ENCODE measurements at places on chromosomes 4 and X. TPM values are rescaled to one million over a fixed set of nuclear protein-coding genes. Genes with fewer than 3 reads are reported as not detected.
A peak's percentile ranks its signal among the peaks of the same experiment; 100 is the strongest.

DNA sequence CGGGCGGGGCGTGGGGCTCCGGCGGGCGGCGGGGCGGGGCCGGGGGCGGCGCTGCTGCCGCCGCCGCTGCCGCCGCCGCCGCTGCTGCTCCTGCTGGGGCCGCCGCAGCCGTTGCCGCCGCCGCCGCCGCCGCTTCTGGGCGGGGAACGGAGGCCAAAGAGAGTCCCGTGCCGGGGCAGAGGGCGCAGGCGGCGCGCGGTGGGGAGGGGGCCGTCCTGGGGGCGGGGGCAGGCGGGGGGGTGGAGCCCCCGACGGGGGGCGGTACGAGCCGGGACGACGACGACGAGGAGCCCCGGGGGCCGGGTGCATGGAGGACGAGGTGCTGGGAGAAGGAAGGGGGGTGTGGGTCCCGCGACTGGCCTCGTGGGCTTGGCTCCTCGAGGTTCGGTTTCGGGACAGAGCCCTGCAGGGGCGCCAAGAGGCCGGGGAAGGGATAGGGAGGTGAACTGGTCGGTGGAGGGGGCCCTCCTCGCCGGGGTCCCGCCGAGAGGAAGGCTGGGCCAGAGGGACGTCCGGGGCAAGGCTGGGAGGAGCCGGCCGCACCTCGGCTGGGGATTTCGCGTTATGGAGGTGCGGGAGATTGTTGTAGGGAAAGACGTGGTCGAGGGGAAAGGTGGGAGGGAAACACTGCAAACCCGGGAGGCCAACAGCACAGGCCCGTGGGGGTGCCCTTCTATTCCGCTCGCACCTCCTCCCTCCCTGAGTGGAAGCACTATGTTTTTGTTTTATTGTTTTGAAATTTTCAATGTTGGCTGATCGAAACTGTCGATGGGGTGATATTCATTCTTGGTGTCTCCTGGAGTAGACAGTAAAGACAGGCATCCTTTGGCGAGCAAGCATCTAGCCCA, 1.9 kb downstream of the BCORL1 start:
- no peak for DNase-seq

ARHGEF6 gene
- 14.3 TPM for polyA plus RNA-seq

DNA sequence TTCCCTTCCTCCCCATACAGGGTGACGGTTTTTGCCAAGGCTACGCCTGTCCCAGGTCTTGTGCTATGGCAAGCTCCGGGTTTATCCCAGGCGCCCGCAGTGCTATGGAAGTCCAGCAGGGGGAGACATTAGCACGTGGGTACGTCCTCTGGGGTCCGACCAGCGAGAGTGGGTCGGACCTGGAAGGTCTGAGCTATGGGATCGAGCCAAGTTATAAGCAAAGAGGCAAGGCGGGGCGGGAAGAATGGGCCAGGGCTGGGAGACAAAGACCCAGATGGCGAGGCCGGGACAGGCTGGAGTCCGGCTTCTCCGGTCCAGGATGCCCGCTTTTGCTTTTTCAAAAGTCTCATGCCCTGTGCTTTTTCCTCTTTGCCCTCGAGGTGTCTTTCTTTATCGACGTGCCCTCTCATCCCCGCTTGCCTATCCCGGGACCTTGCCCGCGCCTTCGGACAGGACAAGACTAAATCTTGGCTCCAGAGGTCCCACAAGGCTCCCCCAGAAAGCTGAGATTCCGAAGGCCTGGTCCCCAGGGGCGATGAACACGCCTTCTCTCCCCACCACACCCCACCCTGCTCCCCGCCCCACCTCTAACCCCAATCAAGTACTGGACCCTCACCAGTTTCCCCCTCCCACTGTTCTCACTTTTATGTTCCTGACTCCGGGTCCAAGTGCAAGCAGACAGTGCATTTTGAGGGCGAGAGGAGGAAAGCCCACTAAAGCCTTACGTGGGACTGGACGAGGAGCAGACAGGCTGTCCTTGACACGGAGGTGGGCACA, 785 bp upstream of the EFNB1 start:
- peak; percentile 63 for DNase-seq

- DNase-seq, result no peak
Measured at GRCh38 chrX:122238801-122239200, 945.3 kb upstream of the GRIA3 start.

SMR3A gene
- polyA plus RNA-seq, result not detected

DNA sequence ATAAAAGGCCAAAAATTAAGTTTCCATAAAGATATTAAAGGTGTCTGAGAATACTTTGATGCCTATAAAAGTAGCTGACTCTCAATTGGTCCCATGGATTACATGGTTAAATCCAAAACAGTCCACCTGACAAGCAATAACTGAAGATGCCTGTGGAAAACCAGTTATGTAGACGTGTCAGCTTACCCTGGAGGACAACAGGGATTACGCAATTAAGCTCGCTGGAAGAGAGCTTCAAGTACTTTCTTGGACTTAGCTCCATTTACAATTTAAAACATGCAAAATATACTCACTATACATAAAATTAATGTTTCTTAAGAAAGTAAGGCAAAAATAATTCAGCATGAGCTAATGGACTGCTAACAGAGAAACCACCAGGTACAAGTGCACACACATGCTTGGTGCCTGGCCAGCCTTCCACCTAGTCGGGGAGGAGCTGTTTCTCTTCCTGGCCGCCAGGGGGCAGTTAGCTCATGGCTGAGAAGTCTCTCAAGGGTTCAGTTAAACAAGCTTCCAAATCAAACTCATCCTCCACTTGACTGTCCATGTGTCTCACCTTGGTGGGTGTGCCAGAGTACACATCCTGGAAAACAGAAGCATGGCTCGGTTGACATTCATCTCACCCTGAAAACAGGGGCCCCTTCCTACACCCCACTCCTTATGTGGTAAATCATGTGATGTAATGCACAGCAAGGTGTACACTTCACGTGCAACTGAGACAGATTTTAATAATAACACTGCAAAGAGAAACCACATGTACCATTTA, 9.2 kb upstream of the FAM53A start:
- DNase-seq, result no peak

DNA sequence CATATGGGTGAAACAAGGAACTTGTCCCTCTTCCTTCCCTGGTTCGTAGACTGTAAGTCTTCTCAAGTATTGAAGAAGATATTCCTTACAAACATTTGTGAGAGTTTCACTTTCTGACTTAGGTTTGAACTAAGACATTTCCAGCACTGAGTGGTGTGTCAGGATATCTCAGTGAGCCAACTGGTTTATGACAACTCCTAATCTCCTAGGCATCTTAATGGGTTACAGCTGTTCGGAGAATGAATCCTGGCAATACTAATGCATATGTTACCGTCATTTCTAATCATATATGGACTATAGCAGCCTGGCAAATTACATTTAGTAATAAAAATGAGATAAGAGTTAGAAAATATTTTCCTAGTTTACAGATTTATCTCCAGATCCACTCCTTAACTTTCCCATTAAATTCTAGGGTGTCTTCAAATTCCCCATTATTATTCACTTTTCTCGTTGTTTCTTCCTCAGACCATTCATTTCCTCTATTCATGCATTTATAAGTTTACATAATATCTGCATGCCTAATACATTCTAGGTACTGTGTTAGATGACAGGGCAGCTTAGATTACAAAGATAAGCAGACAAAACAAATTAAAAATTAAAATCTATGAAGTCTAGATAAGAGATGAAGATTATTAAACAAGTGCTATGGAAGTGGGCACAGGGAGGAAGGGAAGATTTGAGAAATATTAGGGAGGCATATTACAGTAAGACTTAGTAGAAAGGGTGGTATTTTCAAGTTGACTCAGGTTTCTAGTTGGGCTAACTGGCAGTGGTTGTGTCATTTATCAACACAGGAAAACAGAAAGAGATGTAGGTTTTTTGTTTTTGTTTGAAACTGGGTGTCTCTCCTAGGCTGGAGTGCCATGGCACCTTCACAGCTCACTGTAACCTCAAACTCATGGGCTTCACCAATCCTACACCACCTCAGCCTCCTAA, 173.9 kb downstream of the WDFY3 start:
- no peak for DNase-seq

MUC7 gene
- polyA plus RNA-seq, result 0.14 TPM

HSFX1 gene
- polyA plus RNA-seq, result 1.9 TPM

GRCh38 chrX:10841579-10841978, 221.2 kb upstream of the MID1 start:
- DNase-seq, result no peak

DNA sequence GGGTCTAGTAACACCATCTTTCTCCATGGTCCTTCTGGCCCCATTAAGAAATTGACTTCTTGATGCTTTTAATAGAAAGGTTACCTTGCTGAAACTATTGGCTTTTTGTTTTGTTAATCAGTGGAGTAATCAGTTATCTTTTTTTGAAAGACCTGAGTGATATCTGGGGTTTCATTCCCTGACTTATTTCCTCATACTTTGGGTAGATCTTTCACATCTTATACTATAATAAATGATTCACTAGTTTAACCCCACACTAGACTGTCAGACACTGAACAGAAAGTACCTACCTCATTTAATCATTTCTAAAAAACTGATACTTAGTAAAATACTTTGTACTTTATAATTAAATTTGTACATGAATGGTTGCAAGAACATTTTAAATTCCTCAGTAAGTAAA, 1021.1 kb downstream of the STIM2 start:
- DNase-seq, result no peak

CLNK gene
- 1.1 TPM for polyA plus RNA-seq

IL15 gene
- 2.0 TPM for polyA plus RNA-seq

DNA sequence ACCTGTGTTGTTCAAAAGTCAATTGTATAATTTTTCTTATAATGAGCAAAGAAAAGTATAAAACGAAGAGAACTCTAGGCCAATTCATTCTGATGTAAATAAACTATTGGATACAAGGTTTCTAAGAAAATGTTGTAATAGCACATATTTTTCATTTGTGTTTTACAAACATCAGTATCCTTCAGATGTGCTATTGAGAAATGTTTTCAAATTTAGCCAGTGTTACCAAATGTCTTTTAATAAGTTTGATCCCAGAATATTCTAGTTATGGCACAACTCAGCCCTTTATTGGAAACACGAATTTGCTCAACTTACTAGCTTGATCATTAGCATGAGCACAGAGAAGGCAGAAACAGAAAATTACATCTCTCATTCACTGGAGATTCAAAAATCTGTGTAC, 319.3 kb downstream of the IL15 start:
- no peak for DNase-seq

DNA sequence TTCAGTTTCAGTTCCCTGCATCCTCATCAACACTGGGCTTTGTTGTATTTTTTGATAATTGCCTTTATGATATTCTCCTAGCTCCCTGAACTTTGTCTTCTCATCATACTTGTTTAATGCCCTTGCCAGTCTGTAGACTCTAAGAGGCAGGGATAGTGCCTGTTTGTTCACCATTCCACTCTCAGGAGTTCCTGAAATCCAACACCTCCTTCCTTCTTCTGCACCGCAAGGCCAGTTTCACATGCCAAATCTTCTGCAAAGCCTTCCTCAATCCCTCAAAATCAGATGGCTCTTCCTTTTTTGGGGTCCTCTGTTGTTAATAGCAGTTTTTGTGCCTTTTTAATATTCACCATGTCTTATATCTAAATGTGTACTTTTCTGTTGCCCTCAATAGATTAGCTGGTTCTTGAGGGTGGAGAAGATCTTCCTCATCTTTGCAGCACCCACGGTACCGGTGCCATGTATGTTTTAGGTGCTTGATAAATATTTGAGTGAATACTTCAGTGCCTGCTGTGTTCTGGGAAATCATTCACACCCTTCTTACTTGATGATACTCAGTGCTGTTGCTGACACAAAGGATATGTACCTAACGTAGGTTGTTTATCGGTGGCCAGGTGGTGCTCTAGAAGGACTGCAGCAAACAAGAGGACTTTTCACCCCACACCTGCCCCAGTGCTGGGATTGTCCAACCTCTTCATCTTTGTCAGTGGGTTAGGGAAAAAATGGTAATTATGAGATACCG, 85.3 kb upstream of the LIMCH1 start:
- no peak for DNase-seq

- DNase-seq, result no peak
Measured at GRCh38 chrX:2320580-2321327, 180.0 kb downstream of the DHRSX start.

OPRPN gene
- not detected for polyA plus RNA-seq

SPANXB1 gene
- not detected for polyA plus RNA-seq

DNA sequence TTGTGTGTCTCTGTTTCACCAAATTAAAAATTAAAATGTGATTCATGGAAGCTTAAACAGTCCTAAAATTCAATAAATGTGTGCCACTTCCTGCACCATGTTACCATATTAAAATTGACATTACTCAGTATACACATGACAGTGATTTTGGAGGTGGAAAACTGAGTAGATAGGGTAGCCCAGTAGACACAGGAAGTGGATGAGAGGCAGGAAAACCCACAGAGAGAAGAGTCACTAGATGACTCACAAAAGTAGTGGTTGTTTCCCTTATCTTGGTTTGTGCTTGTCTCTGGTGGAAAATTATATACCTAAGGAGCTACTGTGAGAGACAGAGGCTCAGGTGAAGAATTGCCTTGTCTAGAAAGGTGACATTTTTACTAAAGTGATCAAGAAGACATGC, 375.8 kb upstream of the CXorf51B start:
- DNase-seq, result no peak

SYN1 gene
- 5.6 TPM for polyA plus RNA-seq

ASMT gene
- not detected for polyA plus RNA-seq

COX7B2 gene
- not detected for polyA plus RNA-seq

GAGE1 gene
- not detected for polyA plus RNA-seq

DNA sequence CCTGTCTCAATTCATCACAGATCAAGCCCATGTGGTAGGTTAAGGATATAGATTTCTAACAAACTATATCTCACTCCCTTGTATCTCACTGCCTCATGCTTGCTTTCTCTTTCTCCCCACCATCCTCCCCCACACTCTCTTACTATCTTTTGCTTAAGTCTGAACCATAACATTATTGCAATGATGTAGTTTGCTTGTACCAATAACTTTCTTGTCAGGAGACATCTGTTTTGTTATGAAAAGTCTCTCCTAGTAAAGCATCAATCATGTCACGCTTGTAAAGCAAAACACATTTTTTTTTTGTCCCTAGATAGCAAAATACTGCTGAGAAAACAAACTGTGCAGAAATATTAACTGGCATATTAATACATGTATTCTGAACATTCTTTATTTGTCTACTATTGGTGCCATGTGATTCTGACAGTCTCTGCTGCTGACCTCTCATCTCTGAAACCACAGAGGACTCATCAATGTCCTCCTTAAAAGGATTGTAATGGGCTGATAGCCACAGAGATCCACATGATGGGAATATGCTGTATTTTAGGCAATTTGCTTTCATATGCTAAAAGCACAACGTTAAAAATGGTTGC, 217.5 kb downstream of the VEGFC start:
- DNase-seq, result no peak

GRCh38 chr4:123312116-123312515, 84.5 kb upstream of the SPRY1 start:
- DNase-seq, result no peak

- no peak for DNase-seq
Measured at GRCh38 chr4:153523164-153523796, 57.1 kb downstream of the TMEM131L start.

DNA sequence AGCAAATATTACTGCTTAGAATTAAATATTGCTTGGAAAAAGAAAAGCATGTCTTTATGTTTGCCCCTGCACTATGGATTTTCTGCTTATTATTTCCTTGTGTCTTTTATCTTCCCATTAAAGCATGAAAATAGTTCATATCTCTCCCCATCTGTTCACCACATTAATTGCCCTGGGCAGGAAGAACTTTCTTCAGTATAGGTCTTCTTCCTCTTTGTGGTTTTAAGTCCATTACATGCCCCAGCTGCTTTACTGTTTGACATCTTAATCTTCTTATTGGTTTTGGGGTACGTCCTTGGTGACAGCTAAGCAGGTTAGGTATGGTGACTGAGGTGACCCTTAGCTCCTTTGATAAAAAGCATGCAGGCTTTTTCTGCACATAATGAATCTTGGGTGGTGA, 157.3 kb downstream of the AASDH start:
- DNase-seq, result no peak

Measured in right renal cortex interstitium (tissue), 3 donors.